NCI-H2081 (cell line): ENCODE measurements at places on chromosomes 11 and 22.

DNA sequence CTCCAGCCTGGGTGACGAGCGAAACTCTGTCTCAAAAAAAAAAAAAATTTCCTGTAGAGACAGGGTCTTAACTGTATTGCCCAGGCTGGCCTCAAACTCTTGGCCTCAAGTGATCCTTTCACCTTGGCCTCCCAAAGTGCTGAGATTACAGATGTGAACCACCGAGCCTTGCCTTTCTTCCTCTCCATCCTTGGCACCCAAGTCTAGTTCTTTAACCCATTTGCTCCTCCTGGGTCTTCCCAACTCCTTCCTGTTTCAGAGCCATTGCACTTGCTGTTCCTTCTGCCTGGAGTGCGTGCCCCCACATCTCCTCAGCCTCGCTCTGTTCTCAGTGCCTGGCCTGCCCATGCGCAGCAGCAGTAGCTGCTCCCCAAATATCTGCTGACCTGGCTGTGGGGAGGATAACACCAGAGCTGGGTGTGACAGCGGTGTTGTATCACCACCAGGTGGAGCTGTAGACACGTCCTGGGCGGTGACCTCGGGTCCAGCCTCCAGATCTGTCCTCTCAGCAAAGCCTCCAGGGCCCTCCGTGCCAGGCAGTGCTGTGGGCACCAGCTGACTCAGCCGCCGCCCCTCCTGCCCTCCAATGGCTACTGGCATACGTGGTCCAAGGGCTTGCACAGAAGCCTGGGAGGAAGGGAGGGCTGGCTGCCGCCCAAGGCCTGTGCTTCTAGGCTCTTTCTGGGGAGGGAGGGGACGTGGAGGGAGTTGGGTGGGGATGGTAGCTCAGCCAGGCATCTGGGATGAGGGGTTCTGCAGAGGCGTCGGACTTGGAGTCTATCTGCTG is 22.0 kb downstream of the TEF start:
- DNase-seq = peak; percentile 71

GRCh38 chr11:110431674-110432073 is 1.9 kb downstream of the FDX1 start:
- peak; percentile 7 for DNase-seq

- DNase-seq = no peak
Observed at GRCh38 chr11:110200241-110200640, 96.2 kb downstream of the RDX start.

- no peak for DNase-seq
Observed at GRCh38 chr11:3347127-3347526, 31.8 kb downstream of the ZNF195 start.

DNA sequence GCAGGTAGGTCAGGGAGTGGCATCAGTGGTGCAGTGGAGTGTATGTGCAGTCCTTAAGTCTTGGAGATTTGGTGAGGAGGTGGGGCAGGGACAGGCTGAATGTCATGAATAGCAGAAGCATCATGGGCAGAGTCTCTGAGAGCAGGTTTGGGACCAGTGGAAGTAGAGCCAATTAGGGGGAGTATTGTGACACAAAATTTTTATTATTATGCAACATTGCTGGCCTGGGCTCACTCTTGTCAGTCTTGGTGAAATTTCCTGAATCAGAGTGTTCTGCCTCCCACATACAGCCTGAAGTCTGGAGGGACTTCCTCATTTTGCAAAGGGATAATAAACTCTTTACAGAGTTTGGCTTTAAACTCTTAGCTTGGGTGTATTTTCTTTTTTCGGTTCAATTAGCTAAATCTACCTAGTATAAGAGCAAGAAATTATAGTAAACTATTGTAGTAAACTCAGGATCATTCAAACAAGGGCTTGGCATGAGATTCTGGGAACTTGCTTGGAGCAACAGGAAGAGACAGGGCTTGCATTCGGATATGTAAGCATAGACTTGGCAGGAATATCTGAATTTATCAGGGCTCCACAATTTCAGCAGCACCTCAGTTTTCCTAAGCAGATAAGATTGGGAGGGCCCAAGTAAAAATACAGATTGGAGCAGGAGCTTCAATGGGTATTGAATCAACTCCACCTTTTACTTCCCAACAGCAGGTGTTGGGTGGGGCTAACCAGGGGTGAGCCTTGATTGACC is 67.7 kb downstream of the FDX1 start:
- DNase-seq = no peak

DNA sequence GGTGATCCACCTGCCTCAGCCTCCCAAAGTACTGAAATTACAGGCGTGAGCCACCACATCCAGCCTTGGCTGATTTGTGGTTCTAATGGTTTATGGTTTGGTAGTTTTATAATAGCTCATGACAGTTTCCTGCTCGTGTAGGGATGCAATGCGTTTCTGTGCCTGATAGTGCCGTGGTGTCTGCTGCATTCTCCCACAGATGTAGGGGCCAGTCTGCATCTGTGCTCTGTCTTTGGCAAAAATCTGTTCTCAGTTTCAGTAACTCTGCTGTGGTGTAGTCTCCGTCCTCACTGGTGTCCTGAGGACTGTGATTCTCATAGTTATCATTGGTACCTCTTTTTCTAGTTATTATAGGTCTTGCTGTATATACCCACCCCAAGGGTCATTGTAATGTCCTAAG is 16.3 kb downstream of the ST14 start:
- DNase-seq = no peak

DNA sequence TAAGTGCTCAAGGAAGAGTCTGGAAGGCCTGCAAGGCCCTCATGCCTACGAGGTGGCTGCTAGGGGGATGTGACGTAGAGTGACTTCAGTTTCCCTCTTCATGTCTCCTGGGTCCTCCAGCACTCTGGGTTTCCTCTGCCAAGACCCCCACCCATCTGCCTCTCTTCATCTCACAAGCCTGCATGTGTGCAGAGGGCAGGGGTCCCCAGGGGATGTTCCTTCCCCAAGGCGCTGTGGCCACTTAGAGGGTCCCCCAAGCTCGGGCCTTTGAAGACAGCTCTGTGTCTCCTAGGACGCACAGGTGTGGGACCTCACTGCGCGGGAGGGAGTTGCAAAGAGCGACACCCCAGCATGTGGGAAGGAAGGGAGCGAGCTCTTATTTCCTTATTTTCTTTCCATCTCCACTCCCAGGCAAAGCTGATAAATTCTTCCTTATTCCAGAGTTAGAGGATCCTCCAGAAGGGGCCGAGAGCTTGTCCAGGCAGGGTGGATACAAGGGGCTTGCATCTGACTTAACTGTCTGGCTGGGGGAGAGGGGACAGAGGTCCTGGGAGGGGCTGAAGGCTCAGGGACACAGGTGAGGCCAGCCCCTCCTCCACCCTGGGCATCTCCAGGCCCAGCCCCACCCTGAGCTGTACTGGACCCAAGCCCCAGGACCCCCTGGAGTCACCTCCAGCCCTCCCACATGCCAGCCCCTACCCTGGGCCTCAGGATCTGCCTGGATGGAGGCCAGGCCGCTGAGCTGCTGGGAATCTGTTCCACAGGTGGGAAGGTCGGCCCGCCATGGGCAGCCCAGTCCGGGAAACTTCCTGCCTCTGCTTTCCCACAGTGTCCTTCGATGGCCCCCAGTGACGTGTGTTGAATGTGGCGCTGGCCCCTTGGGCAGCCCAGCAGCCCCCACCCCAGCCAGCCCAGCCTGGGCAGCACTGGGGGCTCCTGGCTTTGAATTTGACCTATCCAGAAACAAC is 59.7 kb upstream of the KCNQ1OT1 start:
- no peak for DNase-seq

- no peak for DNase-seq
Observed at GRCh38 chr11:109978895-109979294, 114.3 kb upstream of the ZC3H12C start.

GRCh38 chr11:19903620-19904069 is 191.0 kb downstream of the NAV2 start:
- DNase-seq = peak; percentile 66

DNA sequence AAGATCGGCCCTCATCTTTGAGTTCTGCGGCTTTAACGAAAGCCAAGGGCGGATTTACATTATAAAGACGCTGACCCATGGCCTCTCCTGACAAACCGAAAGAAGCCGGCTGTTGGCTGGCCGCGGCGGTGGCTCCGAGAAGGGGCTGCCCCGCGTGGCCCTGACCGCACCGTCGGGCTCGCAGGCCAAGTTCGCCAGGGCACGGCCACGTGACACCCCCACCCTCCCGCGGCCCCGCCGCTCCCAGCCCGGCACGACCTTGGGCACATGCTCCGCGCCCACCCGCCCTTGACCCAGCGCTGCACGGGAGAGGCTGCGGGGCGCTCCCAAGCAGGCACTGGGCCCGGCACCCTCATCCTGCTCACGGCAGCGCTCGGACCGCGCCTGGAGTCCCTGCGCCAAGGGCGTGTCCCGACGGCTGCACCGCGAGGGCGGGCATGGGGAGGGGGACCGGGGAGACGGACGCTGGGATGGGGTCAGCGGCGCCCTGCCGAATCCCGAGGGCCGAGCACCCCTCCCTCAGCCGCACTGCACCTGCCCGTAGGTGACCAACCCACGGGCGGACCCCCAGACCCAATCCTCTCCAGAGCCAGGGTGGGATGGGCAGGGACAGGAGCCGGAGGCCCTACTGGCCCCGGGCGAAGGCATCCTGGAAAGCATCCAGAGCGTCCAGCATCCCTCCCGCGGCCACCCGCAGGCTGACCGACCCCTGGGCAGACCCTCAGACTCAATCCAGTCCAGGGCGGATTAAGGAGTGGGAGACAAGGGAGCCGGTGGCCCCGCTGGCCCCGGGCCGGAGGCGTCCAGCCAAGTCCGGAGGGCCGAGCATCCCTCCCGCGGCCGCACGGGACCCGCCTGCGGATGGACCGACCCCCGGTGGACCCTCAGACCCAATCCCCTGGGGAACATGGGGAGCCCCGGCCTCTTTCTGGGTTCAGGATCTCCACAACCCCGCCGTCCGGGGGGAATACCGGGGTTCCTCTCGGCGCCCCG is 759 bp downstream of the CPT1A start:
- no peak for DNase-seq

DNA sequence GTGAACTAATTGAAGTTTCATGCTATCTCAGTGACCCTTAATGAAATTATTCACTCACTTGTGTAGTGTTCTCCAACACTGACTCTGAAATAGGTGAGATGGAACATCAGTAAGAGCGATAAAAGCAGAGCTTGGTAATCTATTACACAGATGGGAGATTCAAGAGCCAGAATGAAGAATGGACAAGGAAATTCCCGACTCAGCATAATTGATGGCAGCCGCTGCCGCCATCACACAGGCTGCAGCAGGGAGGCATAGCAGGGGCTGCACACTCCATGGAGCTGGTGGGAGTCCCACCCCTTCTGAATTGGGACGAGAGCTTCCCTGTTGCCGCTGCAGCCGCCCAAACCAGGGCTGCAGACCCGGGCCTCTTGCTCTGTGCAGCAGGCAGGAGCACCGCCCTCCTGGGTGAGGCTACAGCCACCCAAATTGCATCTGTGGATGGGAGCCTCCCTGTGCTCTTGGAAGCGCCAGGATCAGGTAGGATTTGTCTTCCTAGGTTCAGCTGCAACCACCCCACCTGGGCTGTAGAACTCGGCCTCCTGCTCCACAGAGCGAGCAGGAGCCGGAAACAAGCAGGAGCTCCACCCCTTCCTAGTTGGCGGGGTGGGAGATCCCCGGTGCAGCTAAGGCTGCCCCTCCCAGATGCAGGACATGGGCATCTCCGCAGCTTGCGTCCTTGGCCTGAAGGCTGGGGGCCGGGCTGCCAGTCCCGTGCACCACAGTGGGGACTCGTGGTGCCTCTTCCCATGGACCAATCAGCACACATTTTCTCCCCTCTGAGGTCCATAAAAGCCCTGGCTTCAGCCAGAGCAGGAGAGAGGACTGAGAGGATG is 535.1 kb upstream of the LUZP2 start:
- DNase-seq = no peak

DNA sequence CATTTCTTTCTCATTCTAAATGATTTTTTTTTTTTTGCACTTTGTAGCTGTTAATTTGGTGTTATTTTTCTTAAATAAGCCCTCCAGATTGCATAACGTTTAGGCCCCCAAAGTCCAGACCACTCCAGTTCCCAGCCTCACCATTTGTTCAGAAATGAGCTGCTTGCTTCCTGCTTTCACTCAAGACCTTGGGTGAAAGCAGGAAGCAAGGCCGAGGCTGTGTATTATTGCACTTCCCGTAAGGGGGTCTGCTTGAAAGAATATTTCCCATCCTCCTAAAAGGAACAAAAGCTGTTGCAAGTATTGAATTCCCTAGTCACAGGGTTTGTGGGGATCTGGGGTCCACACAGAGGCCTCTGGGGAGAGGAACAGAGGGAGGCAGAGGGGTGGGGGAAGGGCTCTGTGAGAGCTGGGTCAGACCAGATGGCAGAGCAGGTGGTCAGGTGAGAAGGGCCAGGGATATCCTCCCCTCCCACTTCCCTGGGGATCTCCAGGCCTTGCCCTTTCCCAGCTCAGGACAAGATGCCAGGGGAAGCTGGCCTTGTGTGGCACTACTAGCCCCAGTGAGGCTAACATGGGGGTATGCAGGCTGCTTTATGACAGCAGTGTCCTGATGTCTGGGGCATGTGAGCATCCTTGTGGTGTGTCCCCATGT is 51.6 kb upstream of the MYEOV start:
- no peak for DNase-seq

DNA sequence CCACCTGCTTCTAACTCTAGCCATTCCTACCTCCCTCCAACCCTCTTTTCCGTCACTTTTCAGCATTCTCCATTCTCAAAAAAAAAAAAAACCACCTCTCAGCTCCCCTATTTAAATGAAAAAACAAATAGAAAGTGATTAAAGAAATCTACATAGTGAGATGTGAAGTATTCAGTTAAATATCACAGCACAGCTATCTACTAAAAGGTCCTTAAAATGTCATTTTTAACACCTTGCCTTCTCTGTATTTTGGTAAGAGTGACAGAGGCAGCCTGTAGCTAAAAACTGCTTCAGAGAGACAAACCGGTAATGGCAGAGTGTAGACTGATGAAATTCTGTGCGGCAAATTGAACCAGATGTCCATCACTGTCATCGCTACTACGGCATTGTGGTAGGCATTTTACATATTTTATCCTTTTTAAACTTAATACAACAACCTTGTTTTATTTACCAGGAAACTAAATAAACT is 346 bp upstream of the ALG9 start:
- DNase-seq = no peak

- DNase-seq = no peak
Observed at GRCh38 chr11:198236-198806, 5.4 kb downstream of the SCGB1C1 start.

DNA sequence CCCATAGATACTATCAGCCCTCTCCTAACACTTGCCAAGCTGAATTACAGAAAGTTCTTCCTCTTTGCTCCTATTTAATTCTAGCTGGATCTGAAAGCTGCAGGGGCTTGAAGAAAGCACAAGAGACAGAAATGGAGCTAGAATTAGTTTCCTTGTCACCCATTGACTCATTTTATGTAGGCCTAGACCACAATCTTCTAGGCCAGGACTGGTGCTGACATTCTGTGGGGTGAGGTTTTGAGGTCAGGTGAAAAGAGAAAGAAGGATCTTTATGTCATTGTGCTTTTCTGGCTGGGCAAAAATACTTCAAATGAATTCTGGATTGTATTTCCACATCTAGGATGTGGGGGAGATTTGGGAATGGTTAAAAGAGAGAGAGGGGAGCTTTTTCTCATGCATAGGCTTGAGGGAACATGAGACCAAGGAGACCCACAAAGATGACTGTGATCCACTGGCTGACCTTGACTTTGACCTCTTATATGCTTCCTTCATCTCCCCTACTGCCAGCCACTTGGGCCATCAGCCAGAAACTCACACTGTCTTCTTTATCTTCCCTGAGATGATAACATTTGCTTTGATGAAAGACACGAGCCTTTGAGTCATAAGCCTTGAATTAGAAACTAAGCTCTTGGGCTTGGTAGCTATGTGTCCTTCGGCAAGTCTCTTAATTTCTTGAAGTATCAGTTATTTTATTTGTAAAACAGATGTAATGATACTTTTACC is 274.9 kb upstream of the CADM1 start:
- DNase-seq = no peak

- DNase-seq = no peak
Observed at GRCh38 chr11:122140500-122140899, 24.5 kb upstream of the BLID start.

- no peak for DNase-seq
Observed at GRCh38 chr22:43637275-43638260, 174.5 kb downstream of the EFCAB6 start.
